ENCODE measurements at places on chromosomes 1 and 21.
A peak's percentile ranks its signal among the peaks of the same experiment; 100 is the strongest.

- H3K27me3 ChIP-seq, result peaks cover 4% of the 10 kb centered on the region
- peaks cover 9% of the 10 kb centered on the region for H3K4me1 ChIP-seq
- H3K36me3 ChIP-seq, result no peaks in the 10 kb centered on the region
- no peak for DNase-seq
Observed at GRCh38 chr1:205961991-205962820, 18.9 kb upstream of the SLC26A9 start.

GRCh38 chr1:98403963-98404480, 257.5 kb upstream of the SNX7 start:
- H3K27ac ChIP-seq, result no peak overlapping the region
- H3K36me3 ChIP-seq, result no peaks in the 10 kb centered on the region
- H3K4me1 ChIP-seq, result peaks cover 3% of the 10 kb centered on the region
- H3K4me3 ChIP-seq, result no peak overlapping the region
- DNase-seq, result no peak

DNA sequence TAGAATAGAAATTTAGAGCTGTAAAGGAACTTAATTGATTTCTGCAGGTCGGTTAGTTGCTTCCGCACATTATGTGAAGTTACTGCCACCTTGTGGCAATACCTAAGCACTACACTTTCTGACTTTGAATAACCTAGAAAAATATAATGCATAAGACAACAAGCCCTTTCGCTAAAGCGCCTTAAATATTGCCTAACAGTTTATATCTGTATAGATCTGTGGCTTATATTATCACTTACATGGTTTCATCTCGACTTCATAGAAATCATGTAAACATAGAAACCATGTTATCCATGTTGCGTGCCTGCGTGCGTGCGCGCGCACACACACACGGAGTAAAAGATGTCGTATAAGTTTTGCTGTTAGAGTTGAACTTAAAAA, 10.9 kb upstream of the IFI16 start:
- no peak overlapping the region for H3K4me3 ChIP-seq
- peak; percentile 50 for DNase-seq
- H3K4me1 ChIP-seq, result peaks cover 27% of the 10 kb centered on the region
- no peaks in the 10 kb centered on the region for H3K27me3 ChIP-seq

DNA sequence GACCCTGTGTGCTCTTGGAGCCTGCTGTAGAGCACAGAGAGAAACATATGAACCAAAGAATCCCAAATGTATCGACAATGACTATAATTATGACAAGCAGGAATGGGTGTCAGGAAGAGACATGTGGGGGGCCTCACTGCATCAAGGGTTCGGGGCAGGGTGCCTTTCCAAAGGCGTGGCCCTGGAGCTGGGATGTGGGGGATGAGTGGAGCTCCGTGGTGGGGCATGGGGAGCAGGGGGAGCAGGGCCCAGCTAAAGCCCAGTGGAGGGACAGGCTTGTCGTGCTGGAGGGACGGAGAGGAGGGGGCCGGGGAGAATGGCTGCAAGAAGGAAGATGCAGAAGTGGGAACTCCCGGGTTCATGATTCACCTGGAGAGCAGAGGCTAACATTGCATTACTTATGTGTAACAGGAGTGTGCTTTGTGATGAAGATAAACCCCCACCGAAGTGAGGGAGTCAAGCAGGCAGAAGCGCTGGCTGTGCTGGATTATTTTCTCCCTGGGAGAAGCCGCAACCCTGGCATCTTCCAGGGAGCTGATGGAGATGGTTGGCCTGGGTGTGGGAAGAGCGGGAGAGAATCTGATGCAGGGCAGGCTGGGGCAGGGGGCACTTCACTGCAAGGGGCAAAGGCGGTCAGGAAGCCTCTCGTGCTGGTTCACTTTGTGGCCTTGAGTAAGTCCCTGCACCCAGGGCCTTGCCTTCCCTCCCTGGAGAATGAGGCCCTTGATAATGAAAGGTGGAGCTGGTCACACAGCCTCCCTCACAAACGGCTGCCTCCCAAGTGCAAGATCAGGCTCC, 124.6 kb upstream of the RUNX3 start:
- H3K4me3 ChIP-seq, result no peak overlapping the region
- DNase-seq, result no peak
- no peaks in the 10 kb centered on the region for H3K4me1 ChIP-seq
- no peak overlapping the region for H3K27ac ChIP-seq
- H3K36me3 ChIP-seq, result no peaks in the 10 kb centered on the region

- peaks cover 2% of the 10 kb centered on the region for H3K27me3 ChIP-seq
- H3K4me1 ChIP-seq, result no peaks in the 10 kb centered on the region
- DNase-seq, result no peak
- no peak overlapping the region for H3K27ac ChIP-seq
- H3K36me3 ChIP-seq, result no peaks in the 10 kb centered on the region
Observed at GRCh38 chr1:55720261-55720660, 505.1 kb upstream of the USP24 start.

GRCh38 chr21:34061983-34062382, 11.4 kb upstream of the MRPS6 start:
- no peak overlapping the region for H3K4me3 ChIP-seq
- DNase-seq, result peak; percentile 28
- no peaks in the 10 kb centered on the region for H3K27me3 ChIP-seq
- H3K36me3 ChIP-seq, result no peaks in the 10 kb centered on the region

DNA sequence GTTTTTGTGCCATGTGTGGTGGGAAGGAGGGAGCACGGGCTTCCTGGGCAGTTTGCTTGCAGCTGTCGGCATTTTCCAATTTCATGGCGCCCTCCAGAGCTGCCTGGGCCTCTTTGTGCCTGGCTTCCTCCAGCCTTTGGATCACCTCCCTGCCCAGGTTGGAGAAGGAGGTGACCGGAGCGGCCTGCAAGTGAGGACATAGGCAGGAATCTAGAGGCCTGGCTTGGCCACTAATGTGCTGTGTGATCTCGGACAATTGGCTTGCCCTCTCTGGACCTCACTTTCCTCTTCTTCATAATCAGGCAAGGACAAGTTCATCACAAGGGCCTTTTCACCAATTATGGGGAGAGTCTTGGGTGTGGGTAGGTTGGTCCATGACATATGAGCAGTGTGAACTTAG, 245.1 kb downstream of the MATN1 start:
- H3K36me3 ChIP-seq, result peaks cover 6% of the 10 kb centered on the region
- no peaks in the 10 kb centered on the region for H3K4me1 ChIP-seq
- H3K27ac ChIP-seq, result no peak overlapping the region
- H3K27me3 ChIP-seq, result peaks cover 8% of the 10 kb centered on the region
- DNase-seq, result no peak
- H3K4me3 ChIP-seq, result no peak overlapping the region
